NCI-H2107 (cell line): ENCODE measurements at places on chromosomes 6 and 20.

- DNase-seq = no peak
Observed at GRCh38 chr6:21912151-21912832, 318.7 kb downstream of the SOX4 start.

- no peak for DNase-seq
Observed at GRCh38 chr6:37324131-37325033, 29.4 kb upstream of the RNF8 start.

DNA sequence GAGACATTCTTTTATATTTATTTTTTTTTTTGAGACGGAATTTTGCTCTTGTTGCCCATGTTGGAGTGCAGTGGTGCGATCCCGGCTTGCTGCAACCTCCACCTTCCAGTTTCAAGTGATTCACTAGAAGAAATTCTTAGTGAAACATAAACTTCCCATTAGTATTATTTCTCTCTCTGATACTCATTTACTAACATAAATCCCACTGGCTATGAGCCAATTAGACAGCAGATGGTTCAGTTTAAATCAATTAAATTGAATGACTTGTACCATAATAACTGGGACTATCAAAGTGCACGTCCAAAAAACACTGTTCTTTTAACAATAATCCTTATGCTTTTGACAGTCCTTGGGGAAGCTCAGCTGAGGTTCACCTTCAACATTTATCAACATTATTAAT lies 111.2 kb upstream of the PTCHD4 start:
- DNase-seq = no peak

DNA sequence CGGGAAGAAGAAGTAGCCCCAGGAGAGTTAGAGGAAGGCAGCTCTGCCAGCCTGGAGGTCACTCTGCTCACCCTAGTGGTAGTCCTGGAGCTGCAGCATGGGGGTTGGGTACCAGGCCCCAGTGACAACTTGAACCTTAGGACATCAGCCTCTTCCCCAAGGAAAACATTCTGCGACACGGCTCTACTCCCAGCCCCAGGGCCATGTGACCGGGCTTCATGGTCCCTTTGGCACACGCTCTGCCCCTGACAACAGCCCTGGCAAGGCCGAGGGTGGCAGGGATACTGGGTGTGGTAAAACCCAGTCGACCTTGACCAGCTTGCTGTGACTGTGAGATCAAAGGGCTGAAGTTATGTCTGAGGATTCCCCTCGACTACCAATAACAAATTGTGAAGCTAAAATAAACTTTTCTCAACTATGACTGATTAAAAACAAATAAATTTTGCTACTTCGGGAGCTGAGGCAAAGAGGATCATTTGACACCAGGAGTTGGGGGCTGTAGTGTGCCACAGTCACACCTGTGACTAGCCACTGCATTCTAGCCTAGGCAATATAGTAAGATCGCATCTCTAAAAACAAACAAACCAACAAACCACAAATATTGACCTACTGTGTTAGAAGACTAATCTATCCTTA lies 24.4 kb upstream of the ARID1B start:
- no peak for DNase-seq

DNA sequence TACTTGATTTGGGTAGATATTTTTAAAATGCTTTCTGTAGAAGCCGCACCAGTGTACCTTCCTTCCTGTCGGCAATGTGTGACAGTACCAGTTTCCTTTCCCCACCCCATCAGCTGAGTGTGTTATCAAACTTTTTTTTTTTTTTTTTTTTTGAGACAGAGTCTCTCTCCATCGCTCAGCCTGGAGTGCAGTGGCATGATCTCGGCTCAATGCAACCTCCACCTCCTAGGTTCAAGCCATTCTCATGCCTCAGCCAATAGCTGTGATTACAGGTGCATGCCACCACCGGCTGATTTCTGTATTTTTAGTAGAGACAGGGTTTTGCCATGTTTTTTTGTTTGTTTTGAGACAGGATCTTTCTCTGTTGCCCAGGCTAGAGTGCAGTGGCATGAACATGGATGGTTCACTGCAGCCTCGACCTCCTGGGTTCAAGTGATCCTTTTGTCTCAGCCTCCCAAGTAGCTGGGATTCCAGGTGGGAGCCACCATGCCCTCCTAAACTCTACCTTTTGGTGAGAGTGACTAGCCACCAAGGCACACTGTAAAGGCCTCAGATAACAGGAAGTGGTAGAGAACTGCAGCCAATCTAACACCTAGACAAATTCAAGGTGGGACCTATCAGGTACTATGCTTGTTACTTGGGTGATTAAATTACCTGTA lies 26.5 kb upstream of the ZBTB22 start:
- DNase-seq = no peak

- DNase-seq = no peak
Observed at GRCh38 chr6:1436334-1437306, 47.2 kb downstream of the FOXF2 start.

DNA sequence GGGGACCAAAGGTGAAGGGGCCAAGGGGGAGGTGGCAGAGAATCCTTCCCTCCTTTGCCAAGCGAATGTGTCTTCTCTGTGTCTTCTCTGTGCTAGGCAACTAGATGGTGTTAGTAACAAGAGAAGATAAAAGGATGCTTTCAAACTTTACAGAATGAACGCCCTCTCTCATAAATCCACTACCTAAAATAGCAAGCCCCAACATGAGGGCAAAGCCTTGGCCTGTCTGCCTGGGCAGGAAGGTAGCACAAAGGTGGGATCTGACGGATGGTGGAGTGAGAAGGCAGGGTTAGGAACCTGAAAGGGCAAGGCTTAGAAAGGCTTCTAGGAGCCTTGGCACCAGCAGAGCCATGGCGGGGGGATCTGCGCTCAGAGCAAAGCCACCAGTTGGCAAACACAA lies 13.6 kb upstream of the TGM3 start:
- no peak for DNase-seq

- no peak for DNase-seq
Observed at GRCh38 chr6:156627524-156627923, 149.7 kb upstream of the ARID1B start.

DNA sequence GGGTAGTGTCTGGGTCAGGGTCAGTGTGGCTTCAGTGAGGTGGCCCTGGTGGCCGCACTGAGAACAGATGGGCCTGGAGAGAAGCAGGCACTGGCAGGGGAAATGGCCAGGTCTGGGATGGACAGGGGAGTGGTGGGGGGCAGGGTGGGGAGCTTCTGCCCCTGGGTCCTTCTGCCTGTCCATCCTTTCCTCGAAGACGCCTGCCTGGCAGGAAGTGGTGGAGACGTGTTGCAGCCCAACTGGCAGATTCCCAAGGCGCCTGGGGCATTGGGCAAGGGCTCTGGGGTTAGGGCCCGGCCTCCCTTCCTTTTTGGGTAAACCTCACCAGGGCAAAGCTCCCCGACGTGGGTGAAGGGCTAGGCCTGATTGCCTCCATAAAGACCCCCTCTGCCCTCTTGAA lies 10.4 kb downstream of the SRC start:
- no peak for DNase-seq

GRCh38 chr6:16594849-16595248 lies 166.4 kb downstream of the ATXN1 start:
- no peak for DNase-seq

GRCh38 chr6:39347906-39348585 lies 25.5 kb upstream of the KCNK16 start:
- DNase-seq = no peak

DNA sequence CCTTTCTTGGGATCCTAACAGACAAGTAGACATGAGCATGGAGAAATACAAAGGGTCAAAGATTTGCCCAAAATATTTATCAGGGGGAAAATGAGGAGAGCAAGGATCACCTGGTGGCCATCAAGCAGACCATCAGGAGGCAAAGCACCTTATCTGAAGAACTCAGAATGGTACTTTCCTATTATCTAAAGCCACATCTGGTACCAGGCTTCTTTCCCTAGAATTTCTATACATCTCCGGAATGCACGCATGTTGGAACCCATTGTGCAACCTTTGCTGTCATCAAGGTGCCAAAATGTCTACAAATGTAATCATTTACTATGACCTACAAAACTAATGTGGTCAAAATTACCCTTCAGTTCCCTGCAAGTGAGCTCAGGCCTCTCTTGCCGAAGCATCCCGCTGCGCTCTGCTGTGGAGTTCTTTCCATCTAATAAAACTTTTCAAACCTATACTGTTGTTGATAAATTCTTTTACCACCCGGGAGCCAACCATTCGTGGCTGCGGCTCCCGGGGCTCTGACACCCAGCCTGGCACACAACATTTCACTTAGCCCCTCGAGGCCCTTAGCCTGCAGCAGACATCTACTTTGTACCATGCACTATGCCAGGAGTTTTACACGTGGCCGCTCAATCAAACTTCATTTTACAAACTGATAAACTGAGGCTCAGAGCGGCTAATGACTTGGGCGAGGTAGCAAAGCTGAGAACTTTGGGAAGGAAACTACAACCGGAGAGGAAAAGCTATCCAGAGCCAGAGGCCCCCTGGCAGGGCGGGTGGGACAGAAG lies 3.8 kb upstream of the CPXM1 start:
- DNase-seq = no peak

DNA sequence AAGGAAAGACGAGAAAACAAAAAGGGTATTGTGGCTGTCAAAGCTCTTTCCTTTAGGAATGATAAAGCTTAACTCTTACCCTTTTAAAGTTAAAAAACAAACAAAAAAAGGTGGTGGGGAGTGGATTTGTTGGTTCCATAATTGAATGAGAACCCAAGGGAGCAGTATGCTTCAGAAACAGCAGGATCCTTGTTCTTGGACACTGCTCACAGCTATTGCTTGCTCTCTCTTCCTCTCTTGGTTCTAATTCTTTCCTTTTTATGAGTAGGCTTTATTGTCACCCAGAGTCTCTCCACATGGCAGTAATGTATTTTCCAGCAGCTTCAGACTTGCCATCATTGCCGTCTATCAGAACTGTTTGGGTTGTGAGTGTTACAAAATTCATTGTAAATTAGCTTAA lies 18.7 kb upstream of the ATRN start:
- no peak for DNase-seq

DNA sequence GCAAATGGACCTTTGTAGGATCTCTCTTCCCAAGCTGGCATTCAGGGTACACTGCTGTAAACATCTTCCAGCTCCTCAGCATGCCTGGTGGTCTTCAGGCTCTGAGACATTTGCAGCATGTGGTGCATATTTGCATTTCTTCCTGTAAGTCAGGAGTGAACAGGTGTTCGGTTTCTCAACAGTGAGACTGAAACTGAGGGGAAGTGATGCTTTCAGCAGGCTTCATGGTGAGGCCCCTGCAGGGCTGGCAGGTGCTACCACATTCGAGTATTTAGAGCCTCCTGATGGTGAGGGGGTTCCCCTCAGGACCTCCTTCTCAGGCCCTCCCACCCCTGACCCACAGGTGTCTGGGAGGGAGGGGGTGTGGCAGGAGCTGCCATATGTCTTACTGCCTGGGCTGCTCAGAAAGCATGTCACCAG lies 15.1 kb downstream of the MYBL2 start:
- DNase-seq = peak; percentile 28

- DNase-seq = no peak
Observed at GRCh38 chr20:12849225-12849910, 159.4 kb upstream of the SPTLC3 start.

- DNase-seq = no peak
Observed at GRCh38 chr6:111804627-111805235, 68.5 kb downstream of the FYN start.

GRCh38 chr20:48017509-48017908 lies 232.2 kb upstream of the SULF2 start:
- no peak for DNase-seq

- no peak for DNase-seq
Observed at GRCh38 chr6:3808759-3809514, 40.2 kb upstream of the FAM50B start.

DNA sequence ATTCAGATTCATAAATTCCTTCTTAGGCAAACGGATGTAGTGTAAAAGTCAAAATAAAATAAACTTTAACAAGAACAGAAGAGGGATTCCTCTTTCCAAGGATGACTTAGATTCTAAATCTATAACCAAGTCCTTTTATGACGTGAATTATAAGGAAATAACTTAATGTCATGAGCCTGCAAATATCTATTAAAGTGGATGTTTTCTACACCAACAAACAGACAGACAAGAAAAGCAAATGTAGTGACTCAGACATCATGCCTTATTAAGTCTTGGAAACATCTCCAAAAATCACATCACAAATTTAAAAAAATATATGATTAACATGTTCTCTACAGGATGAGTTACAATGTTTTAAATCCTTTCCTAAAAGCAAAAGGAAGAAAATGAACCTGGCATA lies 397.1 kb downstream of the ESR1 start:
- no peak for DNase-seq

DNA sequence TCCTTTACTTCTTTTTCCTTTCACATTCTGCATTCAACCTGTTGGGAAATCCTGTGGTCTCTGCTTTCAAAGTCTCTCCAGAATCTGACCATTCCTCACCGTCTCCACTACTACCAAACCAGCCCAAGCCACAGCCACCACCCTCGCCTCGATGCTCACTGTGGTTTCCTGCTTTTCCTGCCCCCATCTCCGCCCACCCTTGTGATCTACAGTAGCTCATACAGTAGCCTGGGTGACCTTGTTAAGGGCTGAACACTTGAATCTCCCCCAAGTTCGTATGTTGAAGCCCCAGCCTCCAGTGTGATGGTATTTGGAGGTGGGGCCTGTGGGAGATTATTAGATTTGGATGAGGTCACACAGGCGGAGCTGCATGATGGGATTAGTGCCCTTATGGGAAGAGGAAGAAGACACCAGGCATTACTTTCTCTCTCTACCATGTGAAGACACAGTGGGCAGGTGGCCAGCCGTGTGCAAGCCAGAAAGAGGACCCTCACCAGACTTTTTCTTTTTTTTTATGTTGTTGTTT lies 189.0 kb upstream of the UST start:
- no peak for DNase-seq
